ENCODE measurements at places on chromosomes 2 and 18. TPM values are rescaled to one million over a fixed set of nuclear protein-coding genes. Genes with fewer than 3 reads are reported as not detected.
A peak's percentile ranks its signal among the peaks of the same experiment; 100 is the strongest.

Gene TCF23
- 0.10 TPM for polyA plus RNA-seq

GRCh38 chr2:7025082-7025481 is 107.9 kb downstream of the RNF144A start:
- H3K27me3 ChIP-seq: no peaks in the 10 kb centered on the region
- no peak overlapping the region for H3K4me3 ChIP-seq
- H3K4me1 ChIP-seq: peaks cover 8% of the 10 kb centered on the region
- no peak for DNase-seq

Gene OTX1
- polyA plus RNA-seq: 0.04 TPM

GRCh38 chr2:71153585-71154224 is 23.3 kb downstream of the MPHOSPH10 start:
- H3K27ac ChIP-seq: no peak overlapping the region
- H3K4me3 ChIP-seq: no peak overlapping the region
- H3K4me1 ChIP-seq: no peaks in the 10 kb centered on the region

DNA sequence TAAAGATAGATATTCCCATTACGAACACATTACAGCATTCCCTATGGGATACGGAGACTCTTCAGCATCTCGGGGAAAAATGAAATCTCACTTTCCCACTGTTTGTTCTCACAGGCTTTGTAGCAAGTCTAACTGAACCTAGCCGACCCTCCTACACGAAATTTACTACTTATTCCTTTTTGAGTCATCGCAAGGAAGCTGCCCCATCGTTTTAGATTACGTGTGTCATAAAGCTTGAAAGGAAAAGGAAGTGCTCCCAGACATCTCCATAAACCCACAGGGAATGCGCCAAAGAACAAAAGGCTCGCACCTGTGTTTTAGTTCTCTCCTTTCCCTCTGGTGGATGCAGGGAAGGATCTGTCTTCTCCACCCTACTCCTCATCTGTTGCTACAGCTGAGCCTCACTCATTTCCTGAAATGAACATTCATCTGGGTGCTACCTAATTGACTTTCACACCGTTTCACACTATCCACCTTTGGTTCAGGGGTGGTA is 76.2 kb upstream of the STK39 start:
- peaks cover 3% of the 10 kb centered on the region for H3K4me1 ChIP-seq
- DNase-seq: no peak
- H3K27ac ChIP-seq: no peak overlapping the region
- no peak overlapping the region for H3K4me3 ChIP-seq
- no peaks in the 10 kb centered on the region for H3K36me3 ChIP-seq

Gene RGPD6
- polyA plus RNA-seq: 26.3 TPM

GRCh38 chr2:224538561-224539138 is 46.5 kb downstream of the CUL3 start:
- H3K36me3 ChIP-seq: peaks cover 22% of the 10 kb centered on the region
- no peak overlapping the region for H3K4me3 ChIP-seq
- H3K27ac ChIP-seq: no peak overlapping the region
- H3K27me3 ChIP-seq: no peaks in the 10 kb centered on the region

Gene ROCK1
- 41.5 TPM for polyA plus RNA-seq

GRCh38 chr2:128779301-128780095 is 460.8 kb upstream of the HS6ST1 start:
- H3K4me3 ChIP-seq: no peak overlapping the region
- DNase-seq: no peak
- H3K4me1 ChIP-seq: peaks cover 7% of the 10 kb centered on the region
- H3K36me3 ChIP-seq: no peaks in the 10 kb centered on the region
- H3K27me3 ChIP-seq: no peaks in the 10 kb centered on the region

Gene SPATA3
- not detected for polyA plus RNA-seq

GRCh38 chr2:238023608-238024007 is 37.2 kb upstream of the SCLY start:
- H3K4me1 ChIP-seq: no peaks in the 10 kb centered on the region
- no peak overlapping the region for H3K27ac ChIP-seq
- H3K27me3 ChIP-seq: no peaks in the 10 kb centered on the region
- DNase-seq: no peak

Gene DSG1
- 0.19 TPM for polyA plus RNA-seq

DNA sequence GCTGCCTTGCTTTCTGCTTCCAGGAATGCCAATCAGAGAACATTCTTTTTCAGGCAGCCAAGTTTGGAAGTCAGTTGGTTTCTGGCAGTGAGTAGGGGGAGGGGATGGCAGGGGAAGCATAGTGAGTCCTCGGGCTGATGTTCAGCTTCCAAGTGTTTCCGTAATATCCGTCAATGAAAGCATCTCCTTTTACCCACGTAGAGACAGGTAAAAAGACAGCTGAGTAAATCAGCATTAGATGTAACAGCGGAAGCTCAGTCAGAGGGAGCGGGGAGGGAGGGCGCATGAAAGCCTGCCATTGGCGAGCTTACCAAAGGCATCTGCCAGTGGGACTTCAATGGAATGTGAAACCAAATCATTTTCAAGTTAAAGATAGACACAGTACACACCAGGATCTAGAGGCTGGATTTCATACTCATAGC is 117.1 kb upstream of the DTNA start:
- peak; percentile 24 for DNase-seq
- no peaks in the 10 kb centered on the region for H3K27me3 ChIP-seq
- peak overlapping the region; percentile 27 for H3K4me3 ChIP-seq

DNA sequence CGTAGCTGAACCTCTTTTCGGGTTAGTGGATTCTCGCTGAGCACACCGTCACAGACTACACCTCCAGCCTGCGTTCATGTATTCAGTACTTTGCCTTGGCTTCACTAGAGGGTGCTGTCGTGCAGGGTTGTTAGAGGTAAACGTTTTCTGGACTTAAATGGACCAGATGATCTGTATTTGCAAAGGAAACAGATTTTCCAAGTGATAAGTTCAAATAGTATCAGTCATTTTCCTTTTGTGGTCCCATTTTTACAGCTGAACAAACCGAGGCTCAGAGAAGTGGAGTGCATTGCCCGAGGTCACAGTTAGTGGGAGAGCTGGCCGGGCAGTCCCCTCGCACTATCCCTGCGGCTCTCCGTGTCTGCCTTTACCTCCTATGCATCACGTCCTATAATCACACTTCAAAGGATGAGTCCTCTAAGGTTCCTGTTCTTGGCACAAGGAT is 125.9 kb downstream of the MAP4K4 start:
- no peaks in the 10 kb centered on the region for H3K27me3 ChIP-seq
- no peak overlapping the region for H3K4me3 ChIP-seq
- DNase-seq: peak; percentile 74
- peaks cover 7% of the 10 kb centered on the region for H3K36me3 ChIP-seq
- peaks cover 17% of the 10 kb centered on the region for H3K4me1 ChIP-seq
- no peak overlapping the region for H3K27ac ChIP-seq

Gene SLC40A1
- 304 TPM for polyA plus RNA-seq

Gene STARD6
- 0.06 TPM for polyA plus RNA-seq

- H3K27ac ChIP-seq: peak within 1 kb of the TSS; percentile 39
- no peaks in the 10 kb centered on the region for H3K36me3 ChIP-seq
- peak; percentile 13 for DNase-seq
Observed at GRCh38 chr2:225399504-225399903, at the start of gene NYAP2. Gene NYAP2, plus strand, starts transcription at chr2:225399710. Its CDS starts 9,171 bp downstream, at chr2:225408881.

- H3K27me3 ChIP-seq: no peaks in the 10 kb centered on the region
- no peak overlapping the region for H3K4me3 ChIP-seq
- no peaks in the 10 kb centered on the region for H3K36me3 ChIP-seq
- H3K4me1 ChIP-seq: no peaks in the 10 kb centered on the region
- no peak overlapping the region for H3K27ac ChIP-seq
Observed at GRCh38 chr2:67865917-67866316, 196.9 kb downstream of the C1D start.

GRCh38 chr18:25827961-25828561 is 262.4 kb downstream of the SS18 start:
- H3K4me3 ChIP-seq: no peak overlapping the region
- no peak for DNase-seq
- H3K36me3 ChIP-seq: no peaks in the 10 kb centered on the region
- no peak overlapping the region for H3K27ac ChIP-seq
- H3K4me1 ChIP-seq: no peaks in the 10 kb centered on the region

- H3K36me3 ChIP-seq: no peaks in the 10 kb centered on the region
- H3K4me3 ChIP-seq: no peak overlapping the region
- DNase-seq: no peak
Observed at GRCh38 chr2:151729837-151730236, 4.4 kb downstream of the NEB start.

Measured in large intestine (tissue), 12 donors.